ENCODE measurements at places on chromosomes 3 and 15.
A peak's percentile ranks its signal among the peaks of the same experiment; 100 is the strongest.

DNA sequence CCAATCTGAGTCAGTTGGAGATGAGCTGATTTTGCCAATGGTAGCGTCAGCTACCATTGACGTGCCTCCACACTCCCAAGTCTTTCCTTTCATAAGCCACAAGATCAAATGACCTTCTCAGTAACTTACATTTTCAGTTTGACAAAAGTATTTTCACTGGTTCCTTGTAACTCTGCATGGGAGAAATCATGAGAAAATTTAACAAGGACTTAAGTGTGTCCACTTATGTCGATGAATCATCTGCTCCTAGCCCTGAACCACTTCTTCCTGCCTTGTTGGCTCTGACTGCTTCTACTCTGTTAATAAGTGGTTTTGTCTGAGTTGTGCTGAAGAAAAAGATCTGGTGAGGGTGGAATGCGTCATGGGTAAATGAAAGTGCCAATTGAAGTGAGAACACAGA, 101.2 kb downstream of the NFKBIZ start:
- DNase-seq: no peak

DNA sequence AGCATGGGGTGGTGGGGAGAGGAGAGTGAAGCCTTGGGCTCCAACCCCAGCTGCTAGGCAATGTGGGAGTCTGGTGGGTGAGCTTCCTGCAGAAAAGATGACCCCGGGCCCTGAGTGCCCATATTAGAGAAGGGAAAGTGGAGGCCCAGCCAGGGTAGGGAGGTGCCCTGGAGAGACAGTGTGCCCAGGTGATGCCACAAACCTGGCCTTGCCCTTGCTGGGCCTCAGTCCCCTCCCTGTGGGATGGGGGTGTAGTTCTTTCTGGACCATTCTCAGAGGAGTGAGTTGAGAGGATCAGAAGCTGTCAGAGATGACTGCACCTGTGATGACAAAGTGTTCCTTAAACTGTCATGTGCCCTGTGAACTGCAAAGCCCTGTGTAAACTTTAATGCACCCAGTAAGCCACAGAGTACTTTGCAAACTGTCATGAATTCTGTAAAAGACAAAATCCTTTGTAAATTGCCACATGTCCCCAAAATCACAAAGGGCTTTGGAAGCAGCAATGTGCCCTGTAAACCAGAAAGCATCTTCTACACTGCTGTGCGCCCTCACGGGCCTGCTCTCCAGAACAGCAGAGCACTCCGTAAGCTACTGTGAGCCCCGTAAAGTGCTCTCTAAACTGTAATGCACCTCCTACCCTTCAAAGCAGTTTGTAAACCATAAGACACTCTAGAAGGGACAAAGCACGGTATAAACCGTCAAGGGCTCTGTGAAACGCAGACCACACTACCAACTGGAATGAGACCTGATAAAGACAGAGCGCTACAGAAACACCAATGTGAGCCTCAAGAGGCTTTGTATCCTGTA, 51.3 kb upstream of the FGD5 start:
- no peak for DNase-seq

- DNase-seq: no peak
Measured at GRCh38 chr3:151751161-151751560, 17.4 kb downstream of the AADACL2 start.

DNA sequence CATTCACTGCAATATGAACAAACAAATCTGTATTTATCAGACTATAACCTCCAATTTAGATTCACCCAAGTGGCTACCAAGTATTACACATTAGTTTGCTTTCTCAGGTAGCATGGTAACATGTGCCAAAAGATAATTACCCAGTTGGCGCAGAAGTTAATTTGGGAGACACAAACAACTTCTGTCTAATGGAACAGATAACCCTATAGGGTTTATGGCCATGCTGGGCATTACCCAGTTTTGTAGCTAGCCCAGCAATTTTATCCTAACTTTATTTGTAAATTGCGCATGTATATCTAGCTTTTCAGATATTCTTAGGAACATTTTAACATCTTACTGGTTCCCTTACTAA, 780 bp downstream of the RPL22L1 start:
- no peak for DNase-seq

GRCh38 chr15:46865155-46865554, 852.1 kb upstream of the SEMA6D start:
- DNase-seq: no peak

DNA sequence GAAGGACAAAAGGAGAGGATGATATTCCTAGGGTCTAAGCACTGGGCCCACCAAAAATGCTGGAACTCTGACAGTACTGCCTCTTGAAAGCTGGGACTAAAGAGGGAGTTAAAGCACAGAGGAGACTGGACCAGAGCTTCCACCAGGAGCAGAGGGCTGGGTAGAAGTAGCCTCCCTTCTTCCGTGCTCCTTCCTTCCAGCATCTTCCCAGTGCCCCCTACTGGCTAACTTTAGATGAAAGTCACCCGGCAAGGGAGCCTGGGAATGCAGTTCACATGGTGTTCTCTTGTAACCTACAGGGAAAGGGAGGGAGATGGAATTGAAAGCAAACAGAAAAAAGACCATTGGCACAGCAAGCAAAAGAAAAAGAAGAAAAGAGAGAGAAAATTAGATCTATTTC, 106.1 kb upstream of the COL8A1 start:
- peak; percentile 64 for DNase-seq

DNA sequence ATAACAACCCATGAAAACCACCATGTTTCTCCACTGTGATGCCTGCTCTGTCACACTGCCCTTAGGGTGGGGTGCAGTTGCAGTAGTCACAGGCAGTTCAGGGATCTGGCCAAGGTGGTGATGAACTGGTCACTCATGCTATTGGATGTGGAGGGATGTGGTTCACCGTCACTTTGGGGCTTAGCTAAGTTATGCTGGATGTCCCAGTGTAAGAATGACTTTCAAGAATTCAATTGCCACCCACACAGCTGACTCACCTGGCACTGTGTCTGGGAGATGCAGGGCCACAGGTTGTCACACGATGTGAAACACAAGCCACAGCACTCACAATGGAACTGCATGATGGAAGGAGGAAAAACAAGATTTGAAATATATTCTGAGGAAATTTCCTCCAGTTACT, 146.1 kb upstream of the CTNNB1 start:
- no peak for DNase-seq

- no peak for DNase-seq
Measured at GRCh38 chr3:170622369-170623159, 36.7 kb upstream of the SLC7A14 start.

DNA sequence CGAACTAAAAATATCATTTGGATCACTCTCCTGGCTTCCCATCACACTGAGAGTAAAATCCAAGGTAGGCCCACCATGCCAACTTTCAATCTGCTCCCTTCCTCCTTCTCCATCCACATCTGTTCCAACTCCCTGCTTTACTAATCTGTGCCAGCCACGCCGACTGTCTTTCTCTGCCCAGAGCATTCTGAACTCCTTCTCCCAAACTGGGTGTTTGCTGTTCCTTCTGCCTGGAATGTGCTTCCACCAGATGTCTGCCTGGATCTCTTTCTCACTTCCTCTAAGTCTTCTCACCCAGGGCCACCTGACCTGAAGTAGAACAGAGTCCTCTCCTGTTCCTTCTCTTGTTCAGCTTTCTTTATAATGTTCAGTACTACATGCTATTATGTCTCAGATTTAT, 5.6 kb upstream of the ARL8B start:
- DNase-seq: no peak

DNA sequence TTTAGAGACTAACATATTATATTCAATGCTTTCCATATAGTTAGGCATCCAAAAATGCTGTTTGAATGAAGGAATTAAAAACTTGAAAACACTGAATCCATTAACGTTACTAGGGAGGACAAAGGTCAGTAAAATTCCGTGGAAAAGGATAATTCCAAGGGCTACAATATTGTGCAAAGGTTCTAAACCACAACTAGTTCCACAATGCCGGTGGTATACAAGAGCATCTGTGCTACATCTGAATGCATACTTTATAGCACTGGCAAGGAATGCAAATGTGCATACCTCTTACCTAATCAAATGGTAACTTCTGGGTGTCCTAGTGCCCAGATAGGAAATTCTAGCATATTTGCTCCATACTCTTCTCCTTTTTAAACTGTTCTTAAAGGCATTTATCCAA, 2.2 kb downstream of the ICE2 start:
- DNase-seq: no peak

- DNase-seq: no peak
Measured at GRCh38 chr3:141815667-141816066, 52.5 kb downstream of the GRK7 start.

DNA sequence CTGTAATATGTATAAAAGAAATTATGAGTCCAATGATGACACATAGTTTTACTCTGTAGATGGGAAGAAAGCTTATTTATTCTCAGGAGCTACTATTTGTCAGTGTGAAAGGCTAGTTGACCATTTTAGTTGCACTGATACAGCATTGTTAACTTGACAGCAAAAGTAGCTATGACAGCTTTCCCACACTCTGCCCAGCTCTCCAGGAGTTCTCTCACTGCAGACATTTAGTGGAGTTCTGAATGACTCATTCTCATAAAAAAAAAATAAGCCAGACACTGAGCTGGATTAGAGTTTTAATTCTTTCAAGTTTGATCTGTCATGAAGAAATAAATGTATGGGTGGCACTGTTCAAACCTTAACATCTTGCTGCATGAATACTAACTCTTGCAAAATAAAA, 77.2 kb upstream of the CFAP20DC start:
- no peak for DNase-seq

DNA sequence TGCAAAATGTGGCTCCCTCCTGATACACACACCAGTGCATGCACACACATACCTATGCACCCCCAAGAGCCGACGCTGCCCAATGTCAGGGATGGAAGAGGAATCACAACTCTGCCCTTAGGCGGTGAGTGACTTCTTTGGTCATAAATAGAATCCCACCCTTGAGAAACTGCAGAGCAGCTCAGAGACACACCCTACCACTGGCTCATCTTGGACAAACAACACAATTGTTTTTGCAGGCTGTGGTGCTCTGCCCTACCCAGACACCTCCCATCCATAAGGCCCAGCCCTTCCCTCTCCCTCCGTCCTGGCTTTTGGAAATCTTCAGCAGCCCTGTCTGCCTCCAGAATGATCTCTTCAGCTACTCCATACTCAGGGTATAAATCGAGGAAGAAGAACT, 73.8 kb upstream of the HRH1 start:
- no peak for DNase-seq

- DNase-seq: no peak
Measured at GRCh38 chr15:95202569-95203349, 971.4 kb downstream of the MCTP2 start.

- no peak for DNase-seq
Measured at GRCh38 chr3:16477056-16477455, 36.4 kb downstream of the RFTN1 start.

- no peak for DNase-seq
Measured at GRCh38 chr15:67832031-67832551, 6.8 kb downstream of the SKOR1 start.

- DNase-seq: no peak
Measured at GRCh38 chr15:62823561-62823960, 219.0 kb upstream of the TPM1 start.

DNA sequence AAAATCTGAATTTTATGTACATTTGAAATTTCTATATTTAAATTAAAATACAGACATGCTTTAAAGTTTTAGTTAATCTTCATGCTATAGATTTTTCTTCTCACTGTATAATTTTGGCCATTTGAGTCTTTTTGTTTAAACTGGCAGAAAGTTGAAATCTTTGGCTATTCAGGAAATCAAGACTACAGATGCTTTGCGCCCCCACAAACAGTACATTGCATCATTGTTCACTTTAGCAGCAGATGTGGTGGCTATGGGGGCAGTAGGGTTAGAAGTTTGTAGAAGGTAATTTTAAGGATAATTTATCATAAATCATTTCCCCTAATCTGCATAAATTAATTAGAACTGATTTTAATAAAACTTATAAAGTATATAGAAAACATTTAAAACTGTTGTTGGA, 20.9 kb downstream of the SPPL2A start:
- DNase-seq: no peak

- no peak for DNase-seq
Measured at GRCh38 chr3:33613041-33613440, 105.0 kb downstream of the CLASP2 start.

DNA sequence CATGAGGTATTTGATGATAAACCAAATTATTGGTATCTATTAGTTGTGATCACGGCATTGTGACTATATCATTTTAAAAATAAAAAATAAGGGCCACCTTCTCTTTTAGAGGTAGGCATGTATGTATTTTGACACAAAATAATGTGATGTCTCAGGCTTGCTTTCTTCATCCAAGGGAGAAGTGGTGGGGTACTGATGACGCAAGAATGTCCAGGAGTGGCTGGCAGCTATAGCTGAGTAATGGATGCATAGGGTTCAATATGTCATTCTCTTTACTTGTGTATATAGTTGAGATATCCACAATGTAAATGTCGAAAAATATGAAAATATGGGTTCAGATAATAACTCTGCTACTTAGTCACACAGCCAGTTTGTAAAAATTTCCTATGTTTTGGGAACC, 46.8 kb upstream of the NSMCE3 start:
- no peak for DNase-seq

DNA sequence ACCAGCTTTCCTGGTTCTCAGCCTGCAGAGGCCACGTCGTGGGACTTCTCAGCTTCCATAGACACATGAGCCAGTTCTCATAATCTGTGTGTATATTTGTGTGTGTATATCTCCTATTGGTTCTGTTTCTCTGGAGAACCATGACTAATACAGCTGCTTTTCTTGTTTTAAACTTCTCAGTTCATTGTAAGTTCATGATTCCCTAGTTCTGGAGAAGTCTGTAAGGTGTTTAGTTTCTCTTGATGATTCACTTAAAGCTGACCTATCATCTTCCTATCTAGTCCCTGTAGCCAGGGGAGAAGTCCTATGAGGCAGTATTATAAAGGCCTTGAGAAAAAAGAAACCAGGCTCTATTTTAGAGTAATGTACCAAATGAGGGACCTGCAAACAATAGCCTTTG, 147.7 kb downstream of the RYR3 start:
- DNase-seq: no peak

DNA sequence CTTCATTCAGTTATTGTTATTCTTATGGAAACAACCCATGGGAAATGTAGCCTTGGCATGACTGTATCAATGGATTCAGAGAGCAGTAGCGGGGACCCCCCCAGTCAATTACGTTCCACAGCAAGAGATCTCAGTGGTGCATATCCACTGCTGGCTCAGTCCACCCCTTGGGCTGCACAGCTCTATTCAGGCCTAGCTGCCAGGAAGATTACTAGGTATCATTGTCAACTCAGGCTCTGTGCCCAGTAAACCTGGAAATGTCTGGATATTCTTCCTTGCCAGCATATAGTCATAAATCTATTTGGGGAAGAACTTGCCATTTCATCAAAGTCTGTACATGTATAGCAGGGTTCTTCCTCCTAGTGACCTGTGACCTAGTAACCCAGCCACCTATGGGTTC, 128.1 kb upstream of the CCDC54 start:
- DNase-seq: no peak

- no peak for DNase-seq
Measured at GRCh38 chr3:5735896-5736295, 548.4 kb downstream of the EDEM1 start.

DNA sequence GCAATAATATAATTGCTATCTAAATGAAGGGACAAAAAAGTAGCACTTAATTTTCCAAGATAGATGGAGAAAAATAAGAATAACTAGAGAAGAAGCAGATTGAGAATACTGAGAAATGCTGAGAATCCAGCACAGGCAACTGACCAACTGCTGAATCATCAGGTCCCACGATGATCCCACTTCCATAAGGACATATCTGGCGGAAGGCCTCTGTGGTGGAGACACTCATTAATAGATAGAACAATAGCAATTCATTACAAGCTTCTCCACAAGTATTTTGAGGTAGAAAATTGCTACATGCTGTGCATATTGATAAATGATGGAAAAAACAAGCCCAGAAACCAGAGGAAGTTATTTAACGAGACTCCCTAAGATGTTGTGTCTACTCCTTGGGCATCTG, 105.9 kb downstream of the DUT start:
- no peak for DNase-seq

GRCh38 chr3:61008998-61009380, 242.3 kb downstream of the FHIT start:
- no peak for DNase-seq
